Mammary epithelial cell (primary cell): ENCODE measurements at places on chromosomes 2 and 18.

- DNase-seq: no peak
Observed at GRCh38 chr2:189566046-189566445, 14.5 kb downstream of the SLC40A1 start.

- DNase-seq: no peak
Observed at GRCh38 chr2:2828774-2829368, 497.8 kb upstream of the MYT1L start.

GRCh38 chr2:239804161-239805042 lies 220.7 kb downstream of the NDUFA10 start:
- DNase-seq: no peak

DNA sequence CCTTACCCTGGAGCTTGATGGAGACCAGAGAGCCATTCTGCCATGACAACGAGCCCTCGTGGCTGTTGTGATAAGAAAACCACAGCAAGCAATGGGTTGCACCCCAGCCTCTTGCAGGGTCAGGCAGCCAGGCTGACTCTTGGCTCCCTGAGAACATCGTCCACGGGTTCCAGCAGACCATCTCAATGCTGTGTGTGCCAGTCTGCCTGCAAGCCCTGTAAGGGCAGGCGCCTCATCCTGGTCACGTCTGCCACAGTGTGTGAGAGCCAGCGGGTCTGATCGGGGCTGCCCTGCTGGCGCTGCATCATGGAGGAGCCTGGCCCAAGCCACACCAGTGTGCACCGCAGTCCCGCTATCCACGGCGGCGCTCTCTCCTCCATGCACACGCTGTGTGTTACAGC lies 71.0 kb upstream of the MGAT4A start:
- no peak for DNase-seq

GRCh38 chr18:48445540-48445939 lies 36.4 kb upstream of the ZBTB7C start:
- DNase-seq: peak; percentile 75
